Naive thymus-derived CD8-positive, alpha-beta T cell (primary cell): ENCODE measurements at places on chromosomes 5 and 9.

DNA sequence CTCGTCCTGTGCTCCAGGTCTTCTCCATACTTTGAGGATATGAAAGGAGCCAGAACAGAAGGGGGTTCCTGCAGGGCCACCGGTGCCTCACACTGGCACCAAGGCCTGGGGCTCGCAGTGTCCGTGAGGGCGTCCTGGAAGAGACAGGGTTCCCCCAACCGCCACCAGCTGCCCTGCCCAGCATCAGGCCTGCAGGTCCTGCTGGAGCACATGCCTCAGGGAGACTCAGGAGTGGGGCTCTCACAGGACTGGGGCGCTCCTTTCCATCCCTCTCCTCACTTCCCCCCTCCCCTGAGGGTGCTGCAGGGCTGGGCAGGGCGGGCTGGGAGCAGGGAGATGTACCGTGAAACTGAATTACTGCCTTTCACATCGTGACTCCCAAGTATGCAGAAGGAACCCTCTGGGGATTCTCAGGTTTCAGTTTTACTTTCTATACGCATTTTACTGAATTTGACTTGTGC is 31.7 kb downstream of the CEP72 start:
- no peak for DNase-seq

DNA sequence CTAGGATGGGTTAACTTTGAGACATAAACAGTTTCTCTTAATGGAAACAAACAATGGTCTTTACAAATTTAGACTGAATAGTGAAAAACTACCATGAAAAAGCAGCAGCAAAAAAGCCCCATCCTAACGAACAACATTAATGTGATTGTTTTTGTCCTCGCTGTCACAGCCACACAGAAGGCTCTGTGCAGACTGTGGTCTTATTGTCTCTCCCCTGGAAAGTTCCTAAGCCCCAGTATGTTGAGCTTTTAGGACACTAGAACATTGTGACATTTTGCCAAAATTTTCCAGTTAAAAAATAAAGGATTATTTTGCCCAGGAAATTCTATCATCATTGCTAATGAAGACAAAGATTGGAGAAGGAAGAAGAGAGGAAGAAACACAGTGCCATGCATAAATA is 12.6 kb upstream of the SOWAHA start:
- DNase-seq = no peak

DNA sequence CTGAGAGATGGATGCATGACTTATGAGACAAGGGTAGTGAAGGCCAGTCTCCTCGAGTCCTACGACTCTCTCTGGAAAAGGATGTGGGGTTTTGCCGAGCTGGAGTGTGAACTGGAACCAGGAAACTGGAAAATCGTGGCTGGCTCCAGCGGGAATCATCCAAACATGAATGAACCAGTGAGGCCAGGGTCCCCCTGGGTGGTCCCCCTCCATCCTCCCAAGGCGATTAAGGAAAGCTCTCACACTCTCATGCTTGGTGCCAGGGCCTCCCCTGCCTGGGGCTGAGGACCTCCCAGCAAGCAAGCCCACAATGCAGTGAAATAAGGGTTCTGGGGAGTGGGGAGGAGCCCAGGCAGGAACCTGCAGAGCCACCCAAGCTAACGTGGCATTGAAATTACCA is 9.6 kb upstream of the AMBP start:
- DNase-seq = no peak

- DNase-seq = no peak
Observed at GRCh38 chr5:137186759-137187461, 312.2 kb downstream of the SPOCK1 start.

- no peak for DNase-seq
Observed at GRCh38 chr5:32261198-32261597, 51.5 kb downstream of the MTMR12 start.

DNA sequence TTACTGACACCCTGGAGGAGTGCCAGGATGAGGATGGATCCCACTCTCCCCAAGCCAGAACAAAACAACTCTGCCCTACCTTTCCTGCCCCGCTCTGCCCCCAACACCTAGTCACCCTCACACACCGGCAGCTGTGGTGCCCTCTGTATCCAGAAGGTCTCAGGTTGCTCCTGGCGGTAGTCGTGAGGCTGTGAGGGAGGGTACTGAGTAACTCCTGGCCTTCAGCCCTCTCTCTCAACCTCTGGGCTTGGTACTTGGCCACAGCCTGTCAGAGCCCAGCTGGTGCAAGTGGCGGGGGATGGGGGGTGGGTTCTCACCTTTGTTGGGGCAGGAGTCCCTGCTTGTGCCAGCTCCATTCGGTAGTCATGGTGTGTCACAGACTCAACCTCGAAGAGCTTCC is 1.9 kb downstream of the SPAG8 start:
- no peak for DNase-seq

GRCh38 chr9:81460693-81461092 is 228.7 kb downstream of the TLE1 start:
- DNase-seq = no peak

GRCh38 chr9:38687389-38687842 is 32.5 kb downstream of the FAM240B start:
- no peak for DNase-seq

- DNase-seq = no peak
Observed at GRCh38 chr5:89270901-89271300, 387.9 kb upstream of the MEF2C start.

- no peak for DNase-seq
Observed at GRCh38 chr9:124256517-124257069, 1.2 kb upstream of the NEK6 start.

DNA sequence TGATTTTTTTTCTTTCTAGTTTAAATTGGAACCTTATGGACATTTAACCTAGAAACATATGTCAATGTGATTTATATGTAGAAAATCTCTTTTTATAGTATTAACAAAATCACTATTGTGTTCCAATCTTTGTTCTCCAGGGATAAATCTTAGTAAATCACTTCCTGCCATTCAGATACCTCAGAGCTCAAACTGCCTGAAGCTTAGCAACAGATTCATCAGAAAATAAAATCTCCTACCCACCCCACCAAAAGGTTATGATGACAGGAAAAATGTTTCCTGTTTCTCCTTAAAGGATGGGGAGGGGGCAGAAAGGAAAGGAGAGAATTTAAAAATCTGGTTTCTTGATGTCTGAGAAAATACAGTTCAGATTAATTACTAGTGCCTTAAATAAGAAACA is 105.0 kb upstream of the TUT7 start:
- no peak for DNase-seq

- no peak for DNase-seq
Observed at GRCh38 chr9:108479989-108480652, 375.7 kb downstream of the ACTL7B start.

DNA sequence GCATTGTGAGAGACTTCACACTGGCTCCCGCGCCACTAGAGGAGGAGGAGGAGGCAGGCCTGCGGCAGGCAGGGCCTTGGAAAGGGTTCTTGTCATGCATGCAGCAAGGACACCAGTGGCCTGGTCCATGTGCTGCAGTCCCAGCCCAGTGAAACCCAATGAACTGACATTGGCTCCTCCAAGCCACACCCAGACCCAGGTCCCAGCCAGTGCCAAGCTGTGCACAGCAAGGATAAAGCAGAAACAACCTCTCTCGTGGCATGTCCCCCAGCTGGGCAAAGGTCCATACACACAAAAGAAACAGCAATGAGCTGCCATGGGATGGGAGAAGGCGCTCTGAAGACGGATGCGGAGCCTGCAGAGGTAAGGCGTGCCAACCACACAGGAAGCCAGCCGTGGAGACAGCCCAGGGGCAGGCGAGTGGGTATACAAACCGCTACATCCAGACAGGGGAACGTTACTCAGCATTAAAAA is 89.2 kb downstream of the SEMA4D start:
- DNase-seq = peak; percentile 44

- DNase-seq = no peak
Observed at GRCh38 chr9:120474591-120475243, 105.2 kb downstream of the CDK5RAP2 start.

DNA sequence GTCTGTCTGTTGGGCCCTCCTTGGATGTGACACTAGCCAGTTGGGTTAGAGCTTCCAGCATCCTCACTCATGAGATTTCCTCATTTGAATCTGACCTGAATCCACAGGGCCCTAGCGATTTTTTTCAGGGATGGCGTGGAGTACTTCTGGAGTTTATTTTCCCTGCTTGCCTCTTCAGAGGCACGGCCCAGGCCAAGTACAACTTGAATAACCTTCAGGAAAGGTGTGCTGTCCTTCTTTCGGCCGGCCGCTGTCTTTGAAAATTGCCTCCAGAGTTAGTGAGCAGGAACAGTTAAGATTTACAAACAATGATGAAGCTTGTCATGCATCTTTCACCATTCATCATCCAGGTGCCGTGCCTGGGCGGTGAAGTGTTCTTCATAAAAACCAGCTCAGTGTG is 49.5 kb upstream of the DMRT3 start:
- no peak for DNase-seq

- DNase-seq = no peak
Observed at GRCh38 chr5:95934207-95934804, 27.3 kb downstream of the ELL2 start.

DNA sequence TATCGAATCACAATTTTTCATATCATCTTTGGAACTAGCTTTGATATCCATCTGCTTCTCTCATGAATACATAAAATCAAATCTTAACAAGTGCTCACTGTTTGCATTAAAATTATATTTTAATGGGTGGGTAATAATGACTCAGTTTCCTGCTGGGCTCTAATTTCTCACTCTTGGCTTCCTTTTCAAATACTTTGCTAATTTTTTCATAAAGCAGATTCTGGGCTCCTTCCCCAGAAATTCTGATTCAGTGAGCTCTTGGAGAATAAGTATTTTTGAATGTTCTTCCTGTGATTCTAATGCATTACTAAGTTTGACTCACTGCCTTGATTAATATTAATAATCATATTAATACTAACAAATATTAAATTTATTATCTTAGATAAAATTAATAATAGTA is 48.9 kb downstream of the YIPF5 start:
- DNase-seq = no peak

- peak; percentile 21 for DNase-seq
Observed at GRCh38 chr9:121376214-121376830, 6.3 kb upstream of the STOM start.

- DNase-seq = peak; percentile 17
Observed at GRCh38 chr5:143435210-143435657, 31.7 kb upstream of the NR3C1 start.

DNA sequence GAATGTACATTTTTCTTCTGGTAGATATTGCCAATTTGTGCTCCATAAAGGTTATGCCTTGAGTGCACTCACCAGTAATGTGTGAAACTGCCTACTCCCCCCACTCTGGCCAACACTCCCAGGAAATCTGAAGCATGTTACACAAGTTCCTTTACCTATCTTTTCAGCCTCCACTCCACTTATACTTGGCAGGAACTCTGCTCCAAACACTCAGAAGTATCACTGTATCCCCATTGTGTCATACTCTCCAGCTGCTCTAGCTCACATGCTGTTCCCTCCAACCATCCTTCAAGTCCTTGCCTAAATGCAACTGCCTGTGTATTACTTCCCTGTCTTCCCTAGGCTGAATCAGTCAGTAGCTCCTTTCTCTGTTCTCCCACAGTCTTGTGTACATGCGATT is 28.3 kb downstream of the POU4F3 start:
- no peak for DNase-seq

- DNase-seq = peak; percentile 62
Observed at GRCh38 chr5:178204935-178205748, 809 bp downstream of the HNRNPAB start.

GRCh38 chr9:2082772-2083171 is 67.6 kb downstream of the SMARCA2 start:
- DNase-seq = no peak

GRCh38 chr9:91933556-91934352 is 16.3 kb downstream of the ROR2 start:
- no peak for DNase-seq

- DNase-seq = no peak
Observed at GRCh38 chr9:16767366-16767765, 103.1 kb downstream of the BNC2 start.

DNA sequence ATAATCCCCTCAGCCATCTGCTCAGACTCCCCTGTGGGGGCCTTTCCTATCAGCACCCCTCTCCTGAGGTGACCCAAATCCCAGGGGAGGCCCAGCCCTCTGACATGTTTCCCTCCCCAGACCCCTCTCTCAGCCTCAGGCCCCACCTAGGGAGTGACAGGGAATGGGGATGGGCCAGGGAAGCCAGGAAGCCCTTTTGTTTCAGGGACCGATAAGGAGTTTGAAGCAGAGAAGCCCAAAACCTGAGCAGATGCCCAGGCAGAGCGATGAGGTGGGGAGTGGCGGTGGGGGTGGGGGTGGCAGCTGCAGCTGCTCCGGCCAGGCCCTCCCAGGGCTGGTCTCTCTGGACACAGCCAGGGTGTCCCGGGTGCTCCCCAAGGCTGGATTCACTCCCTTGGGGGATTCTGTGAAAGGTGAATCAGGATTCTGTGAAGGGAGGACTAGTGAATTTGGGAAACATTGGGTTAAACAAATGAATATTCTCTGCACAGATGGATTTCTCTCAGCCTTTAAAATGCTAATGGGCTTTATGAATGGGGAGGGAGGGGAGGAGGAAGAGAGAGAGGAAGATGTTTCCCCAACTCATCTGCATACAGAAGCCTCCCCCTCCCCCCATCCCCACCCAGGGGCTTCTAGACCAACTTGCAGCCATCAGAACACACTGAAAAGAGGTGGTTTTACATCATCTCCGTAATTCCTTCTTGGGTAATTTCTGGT is 17.4 kb downstream of the AKNA start:
- no peak for DNase-seq

GRCh38 chr5:122844910-122845228 is 544 bp upstream of the SNX24 start:
- DNase-seq = no peak

DNA sequence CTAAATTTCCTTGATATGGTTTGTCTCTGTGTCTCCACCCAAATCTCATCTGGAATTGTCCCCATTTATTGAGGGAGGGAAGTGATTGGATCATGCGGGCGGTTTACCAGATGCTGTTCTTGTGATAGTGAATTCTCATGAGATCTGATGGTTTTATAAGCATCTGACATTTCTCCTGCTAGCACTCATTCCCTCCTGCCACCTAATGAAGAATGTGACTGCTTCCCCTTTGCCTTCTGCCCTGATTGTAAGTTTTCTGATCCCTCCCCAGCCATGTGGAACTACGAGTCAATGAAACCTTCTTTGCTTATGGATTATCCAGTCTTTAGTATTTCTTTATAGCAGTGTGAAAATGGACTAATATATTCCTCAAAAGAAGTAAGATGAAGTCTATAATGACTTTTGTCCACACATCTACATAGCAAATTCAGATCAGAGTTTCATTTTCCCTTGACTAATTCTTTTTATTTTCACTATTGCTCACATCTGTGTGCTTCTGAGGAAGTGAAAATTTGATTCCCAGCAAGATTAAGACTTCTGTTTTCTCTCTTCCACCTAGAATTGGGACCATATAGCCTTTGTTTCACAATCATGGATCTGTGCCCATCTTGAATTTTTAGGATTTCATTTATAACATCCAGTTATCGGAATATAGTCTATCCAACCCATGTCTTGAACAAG is 393.5 kb downstream of the DMAC1 start:
- DNase-seq = no peak
